ENCODE measurements at places on chromosomes 2 and 18.

DNA sequence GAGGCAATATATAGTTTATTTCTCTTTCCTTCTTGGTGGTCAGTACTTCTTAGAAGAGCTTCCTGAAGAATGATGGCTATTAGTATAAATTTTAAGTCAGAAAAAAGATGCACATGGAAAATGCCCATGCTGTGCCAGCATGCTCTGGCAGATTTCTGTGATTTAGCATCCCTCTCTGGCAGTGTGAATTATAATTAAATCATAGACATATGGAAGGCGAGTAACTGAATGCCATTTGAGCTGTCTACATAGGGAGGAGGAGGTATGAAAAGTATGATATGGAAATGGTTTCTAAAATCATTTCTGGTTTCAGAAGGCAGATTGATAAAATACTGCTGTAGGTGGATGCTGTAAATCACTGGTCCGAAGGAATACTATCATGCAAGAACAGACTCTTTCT, 754.9 kb upstream of the LRATD1 start:
- no peaks in the 10 kb centered on the region for H3K4me1 ChIP-seq
- H3K36me3 ChIP-seq, result no peaks in the 10 kb centered on the region
- no peaks in the 10 kb centered on the region for H3K27me3 ChIP-seq
- H3K4me3 ChIP-seq, result no peak overlapping the region
- no peak overlapping the region for H3K27ac ChIP-seq

GRCh38 chr2:207167099-207167923, 1.6 kb upstream of the KLF7 start:
- no peaks in the 10 kb centered on the region for H3K27me3 ChIP-seq
- no peaks in the 10 kb centered on the region for H3K36me3 ChIP-seq
- H3K27ac ChIP-seq, result peak overlapping the region; percentile 100
- DNase-seq, result peak; percentile 26
- H3K4me1 ChIP-seq, result peaks cover 5% of the 10 kb centered on the region
- peak overlapping the region; percentile 93 for H3K4me3 ChIP-seq

- DNase-seq, result no peak
- H3K27me3 ChIP-seq, result no peaks in the 10 kb centered on the region
- peaks cover 5% of the 10 kb centered on the region for H3K4me1 ChIP-seq
Observed at GRCh38 chr2:44772669-44773378, 168.7 kb upstream of the SIX3 start.

DNA sequence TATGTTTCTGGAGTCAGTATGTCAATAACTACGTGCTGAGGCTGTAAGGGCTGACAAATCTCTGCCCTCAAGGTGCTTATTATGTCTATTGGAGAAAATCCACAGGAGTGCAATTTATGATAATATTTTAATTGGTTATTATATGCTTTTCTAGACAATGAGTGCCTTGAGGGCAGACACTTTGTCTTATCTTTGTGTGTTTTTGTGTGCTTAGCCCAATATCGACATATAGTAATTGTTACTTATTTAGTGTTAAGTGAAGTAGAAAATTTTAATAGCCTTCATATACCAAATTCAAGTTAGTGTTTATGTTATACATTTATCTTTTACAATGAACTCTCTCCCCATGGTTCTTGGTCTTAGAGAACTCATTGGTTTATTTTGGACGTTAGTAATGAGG, 118.9 kb downstream of the WDR7 start:
- no peak overlapping the region for H3K4me3 ChIP-seq
- no peak for DNase-seq
- H3K27me3 ChIP-seq, result no peaks in the 10 kb centered on the region
- no peaks in the 10 kb centered on the region for H3K36me3 ChIP-seq
- no peaks in the 10 kb centered on the region for H3K4me1 ChIP-seq

GRCh38 chr2:124816007-124816406, 790.9 kb downstream of the CNTNAP5 start:
- H3K27me3 ChIP-seq, result no peaks in the 10 kb centered on the region
- no peak overlapping the region for H3K4me3 ChIP-seq
- no peaks in the 10 kb centered on the region for H3K36me3 ChIP-seq
- DNase-seq, result no peak
- no peaks in the 10 kb centered on the region for H3K4me1 ChIP-seq

DNA sequence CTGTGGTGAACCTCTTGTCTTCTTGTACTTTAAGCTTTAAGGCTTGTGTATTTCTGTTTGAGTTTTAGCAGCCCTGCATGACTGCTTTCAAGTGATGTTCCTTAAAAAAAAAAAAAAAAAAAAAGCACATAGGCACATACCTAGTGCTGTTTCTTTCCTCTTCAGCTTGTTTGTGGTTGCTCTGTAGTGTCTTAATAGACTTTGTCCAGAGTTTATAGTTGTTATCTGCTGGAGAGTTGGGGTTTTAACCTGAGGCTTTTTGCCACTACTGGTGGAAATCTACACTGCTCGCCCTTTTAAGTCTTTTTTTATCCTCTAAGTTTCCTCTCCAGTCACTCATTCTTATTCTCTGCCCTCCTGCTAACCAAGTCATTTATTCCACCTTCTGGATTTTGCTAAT, 34.5 kb downstream of the AGFG1 start:
- no peak for DNase-seq
- H3K36me3 ChIP-seq, result no peaks in the 10 kb centered on the region
- no peak overlapping the region for H3K4me3 ChIP-seq
- H3K27ac ChIP-seq, result no peak overlapping the region
- no peaks in the 10 kb centered on the region for H3K4me1 ChIP-seq

DNA sequence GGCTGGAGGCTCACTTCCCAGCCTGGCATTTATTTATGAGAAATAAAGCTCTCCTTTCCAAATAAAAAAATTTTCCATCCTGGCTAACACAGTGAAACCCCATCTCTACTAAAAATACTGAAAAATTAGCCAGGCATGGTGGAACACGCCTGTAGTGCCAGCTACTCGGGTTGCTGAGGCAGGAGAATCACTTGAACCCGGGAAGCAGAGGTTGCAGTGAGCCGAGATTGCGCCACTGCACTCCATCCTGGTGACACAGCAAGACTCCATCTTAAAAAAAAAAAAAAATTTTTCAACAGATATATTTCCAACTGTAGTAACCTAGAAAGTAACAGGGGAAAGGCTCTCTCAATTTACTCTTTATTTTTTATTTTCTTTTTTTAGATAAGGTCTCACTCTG, 6.1 kb upstream of the PCBP1 start:
- H3K4me3 ChIP-seq, result no peak overlapping the region
- H3K27ac ChIP-seq, result no peak overlapping the region
- no peaks in the 10 kb centered on the region for H3K36me3 ChIP-seq
- no peak for DNase-seq
- no peaks in the 10 kb centered on the region for H3K27me3 ChIP-seq
- H3K4me1 ChIP-seq, result no peaks in the 10 kb centered on the region

DNA sequence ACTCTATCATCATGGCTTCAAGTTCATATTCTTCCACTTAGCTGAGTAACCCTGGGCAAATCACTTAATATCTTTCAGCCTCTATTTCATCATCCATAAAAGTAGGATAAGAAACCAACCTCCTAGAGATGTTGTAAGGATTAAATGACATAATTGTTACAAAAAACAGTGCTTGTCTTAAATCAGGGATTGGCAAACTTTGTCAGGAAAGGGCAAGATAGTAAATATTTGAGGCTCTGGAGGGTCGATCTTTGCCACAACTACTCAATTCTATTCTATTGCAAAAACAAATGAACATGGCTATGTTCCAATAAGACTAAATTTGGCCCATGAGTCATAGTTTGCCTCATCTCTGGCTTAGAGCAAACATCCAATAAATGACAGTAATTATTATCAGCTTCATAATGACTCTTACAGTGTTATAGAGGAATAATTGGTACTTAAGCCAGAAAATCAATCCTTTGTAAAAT, 184.7 kb downstream of the SATB2 start:
- no peaks in the 10 kb centered on the region for H3K36me3 ChIP-seq
- DNase-seq, result no peak
- H3K4me1 ChIP-seq, result no peaks in the 10 kb centered on the region
- no peak overlapping the region for H3K4me3 ChIP-seq
- H3K27ac ChIP-seq, result no peak overlapping the region

All from breast epithelium (tissue), 4 donors.